Left hindlimb (tissue), 1 donor: ENCODE measurements at places on chromosomes 11 and 22.

- DNase-seq = no peak
Observed at GRCh38 chr22:27295040-27295439, 506.5 kb downstream of the MN1 start.

DNA sequence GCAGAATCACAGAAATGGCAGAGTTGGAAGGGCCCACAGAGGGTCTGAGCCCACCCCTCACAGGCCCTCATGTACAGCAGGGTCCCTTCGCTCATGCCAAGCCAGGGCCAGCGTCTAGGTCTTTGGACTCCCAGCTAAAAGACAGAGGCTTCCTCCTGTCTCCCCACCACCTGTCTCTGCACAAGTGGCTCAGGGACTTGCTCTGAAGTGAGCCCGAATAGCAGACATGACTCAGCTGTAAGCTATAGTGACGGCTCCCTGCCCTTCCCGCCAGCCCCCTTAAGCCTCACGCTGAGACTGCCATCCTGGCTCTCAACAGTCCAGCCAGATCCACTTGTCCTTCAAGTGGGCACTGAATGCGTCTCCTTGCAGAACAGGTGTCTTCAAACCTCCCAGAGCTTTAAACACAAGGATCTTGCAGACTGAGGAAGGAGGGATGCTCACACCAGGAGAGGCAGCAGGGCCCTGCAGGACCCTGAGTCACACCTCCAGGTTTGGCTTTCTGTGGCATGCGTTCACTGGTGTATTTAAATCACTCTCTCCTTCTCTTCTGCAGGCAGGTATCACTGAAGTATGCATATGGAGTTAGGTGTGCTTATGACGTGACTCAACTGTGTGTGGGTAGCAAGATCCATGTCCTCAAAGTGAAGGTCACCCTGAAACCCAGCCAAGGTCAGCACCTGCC lies 154.9 kb downstream of the CACNA1I start:
- no peak for DNase-seq

DNA sequence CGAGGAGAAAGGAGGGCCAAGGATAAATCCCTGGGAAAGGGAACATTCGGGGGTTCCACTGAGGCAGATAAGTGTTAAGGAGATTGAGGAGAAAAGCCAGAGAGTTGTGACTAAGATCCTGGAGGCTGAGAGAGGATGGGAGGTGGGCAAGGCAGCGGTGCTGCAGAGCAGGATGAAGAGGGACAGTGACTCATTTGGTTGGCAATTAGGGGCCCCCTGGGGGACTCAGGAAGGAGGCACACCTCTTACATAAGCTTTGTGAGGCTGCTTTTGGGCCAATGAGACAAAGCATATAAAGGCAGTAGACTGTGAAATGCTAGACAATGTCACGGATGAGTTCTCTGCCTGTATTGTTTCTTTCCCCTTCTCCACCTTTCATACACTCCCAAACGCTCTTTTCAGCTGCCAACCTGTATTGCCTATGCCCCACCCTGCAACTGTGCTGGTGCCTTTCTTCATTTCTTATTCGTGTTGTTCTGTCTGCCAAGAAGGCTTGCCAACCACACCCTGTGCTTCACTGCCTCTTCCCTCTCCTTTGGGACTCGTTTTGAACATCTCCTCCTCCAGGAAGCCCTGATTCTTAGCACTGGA lies 246.8 kb upstream of the KIRREL3 start:
- no peak for DNase-seq

DNA sequence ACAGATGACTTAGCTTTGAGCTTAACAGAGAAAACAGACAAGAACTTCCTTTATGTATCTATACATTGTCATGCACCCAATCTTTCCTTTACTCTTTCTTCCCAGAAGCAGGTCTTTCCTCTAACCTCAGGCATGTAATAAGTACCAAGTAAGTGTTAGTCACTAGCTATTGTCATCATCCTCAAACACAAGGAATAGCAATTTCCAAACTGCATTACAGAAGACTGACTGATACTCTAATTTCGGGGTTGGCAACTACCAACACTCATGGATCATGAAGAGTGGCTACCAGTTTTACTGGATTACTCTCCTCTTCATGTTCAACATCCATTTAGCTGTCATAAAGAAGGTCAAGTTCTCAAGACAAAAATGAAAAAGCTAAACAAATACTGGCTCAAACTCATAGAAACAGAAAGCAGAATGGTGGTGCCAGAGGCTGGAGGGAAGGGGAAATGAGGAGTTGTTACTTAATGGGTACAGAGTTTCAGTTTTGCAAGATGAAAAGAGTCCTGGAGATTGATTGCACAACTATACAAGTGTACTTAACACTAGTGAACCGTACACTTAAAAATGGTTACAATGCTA lies 111.6 kb downstream of the SIK3 start:
- DNase-seq = no peak

DNA sequence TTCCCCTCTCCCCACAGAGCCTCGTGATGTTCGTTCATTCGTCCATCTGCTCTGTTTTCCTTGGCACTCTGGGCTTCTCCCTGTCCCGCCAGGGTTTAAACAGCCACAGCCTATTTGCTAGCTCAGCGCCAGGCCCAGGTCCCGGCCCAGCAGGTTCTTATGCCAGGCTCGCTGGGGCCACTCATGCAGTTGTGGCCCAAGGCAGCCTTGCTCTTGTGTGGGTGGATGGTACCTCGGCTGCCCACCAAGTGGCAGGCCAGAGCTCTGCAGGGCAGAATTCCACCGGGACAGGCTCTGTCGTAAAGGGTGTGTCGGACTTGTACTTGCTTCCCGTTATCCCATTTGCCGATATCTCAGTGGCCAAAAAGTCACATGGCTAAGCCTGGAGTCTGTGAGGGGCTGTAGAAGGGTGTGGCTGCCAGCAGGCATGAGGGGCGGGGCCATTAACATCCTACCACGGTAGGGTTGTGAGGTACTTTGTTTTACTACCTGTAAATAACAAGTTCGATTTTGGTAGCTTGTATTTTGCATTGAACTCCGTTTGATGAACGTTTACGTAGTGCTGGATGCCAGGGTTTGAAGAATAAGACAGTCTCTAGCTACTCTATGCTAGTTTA lies 7.9 kb downstream of the FAM118A start:
- DNase-seq = peak; percentile 47

GRCh38 chr22:34414467-34415440 lies 494.5 kb upstream of the LARGE1 start:
- peak; percentile 74 for DNase-seq

- no peak for DNase-seq
Observed at GRCh38 chr11:20739107-20739506, 69.7 kb downstream of the NELL1 start.

GRCh38 chr22:47710135-47710534 lies 947.7 kb downstream of the TBC1D22A start:
- DNase-seq = no peak

DNA sequence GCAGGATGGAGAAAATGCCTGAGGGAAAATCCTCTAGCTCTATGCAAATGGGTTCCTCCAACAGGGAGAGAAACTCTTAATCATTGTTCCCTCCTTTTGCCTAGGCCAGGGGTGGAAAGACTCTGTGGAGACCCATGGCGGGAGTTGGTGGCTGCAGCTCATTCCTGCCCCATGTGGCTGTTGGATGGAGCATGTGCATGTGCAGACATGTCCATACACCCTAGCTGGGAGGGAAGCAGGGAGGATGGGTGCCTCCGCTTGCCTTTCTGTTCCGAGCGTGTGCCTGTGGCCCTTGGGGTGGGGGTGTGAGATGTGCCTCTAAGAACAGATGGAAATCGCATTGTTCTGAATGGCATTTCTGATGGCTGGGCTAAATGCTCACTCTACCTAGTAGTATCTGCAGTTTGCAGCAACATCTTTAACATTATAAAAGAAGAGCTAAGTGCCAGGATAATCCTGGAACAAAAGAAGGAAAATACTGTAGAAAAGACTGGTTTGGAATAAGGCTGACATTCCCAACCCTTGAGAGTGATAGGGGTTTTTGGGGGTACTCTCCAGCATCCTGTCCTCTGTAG lies 31.7 kb downstream of the METTL15 start:
- no peak for DNase-seq

DNA sequence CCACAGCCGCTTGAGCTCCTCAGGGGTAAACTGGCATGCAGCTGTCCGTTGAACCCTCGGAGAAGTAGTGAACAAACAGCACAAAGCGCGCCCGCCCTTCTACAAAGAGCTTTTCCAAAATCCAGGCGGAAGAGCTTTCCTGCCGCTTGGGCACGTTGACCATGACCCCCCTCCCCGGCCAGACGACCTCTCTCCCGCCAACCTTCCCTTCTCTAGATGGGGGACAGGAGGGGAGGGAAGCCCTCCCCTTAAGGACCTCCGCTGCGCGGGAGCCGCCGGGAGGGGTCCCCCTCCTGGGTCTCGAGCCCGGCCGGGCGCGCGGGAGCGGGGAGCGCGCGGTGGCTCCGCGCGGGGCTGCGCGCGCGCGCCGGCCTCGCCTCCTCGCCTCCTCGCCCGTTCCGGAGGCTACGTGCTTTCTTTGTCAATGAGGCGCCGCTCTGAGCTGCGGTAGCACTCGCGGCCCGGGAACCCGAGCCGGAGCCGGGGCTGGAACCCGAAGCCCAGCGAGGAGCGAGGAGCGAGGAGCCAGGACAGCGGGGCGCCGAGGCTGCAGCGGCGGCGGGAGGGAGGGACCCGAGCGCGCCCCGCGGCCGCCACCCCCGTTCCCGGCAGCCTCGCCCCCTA lies 118.6 kb downstream of the HIPK3 start:
- DNase-seq = no peak

- DNase-seq = no peak
Observed at GRCh38 chr22:37999640-38000272, 15.4 kb upstream of the SOX10 start.

DNA sequence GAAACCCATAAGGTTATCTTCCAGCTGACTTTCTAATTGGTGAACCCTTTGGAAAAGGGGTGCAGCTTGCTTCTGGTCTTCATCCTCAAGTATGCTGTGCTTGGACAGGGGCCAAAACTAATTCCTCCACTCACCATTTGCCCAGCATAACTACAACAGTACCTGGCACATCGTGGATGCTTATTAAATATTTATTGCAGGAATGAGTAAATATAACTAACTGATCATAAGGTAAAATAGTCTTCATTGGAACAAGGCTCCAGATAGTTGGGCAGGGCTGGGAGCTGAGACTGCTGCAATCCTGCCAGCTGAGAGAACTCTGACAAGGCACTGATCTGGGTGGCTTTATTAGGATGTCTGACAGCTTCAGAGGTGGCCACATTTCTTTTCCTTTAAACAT lies 2.4 kb upstream of the SIDT2 start:
- no peak for DNase-seq

GRCh38 chr22:31826443-31826842 lies 72.6 kb downstream of the DEPDC5 start:
- no peak for DNase-seq

DNA sequence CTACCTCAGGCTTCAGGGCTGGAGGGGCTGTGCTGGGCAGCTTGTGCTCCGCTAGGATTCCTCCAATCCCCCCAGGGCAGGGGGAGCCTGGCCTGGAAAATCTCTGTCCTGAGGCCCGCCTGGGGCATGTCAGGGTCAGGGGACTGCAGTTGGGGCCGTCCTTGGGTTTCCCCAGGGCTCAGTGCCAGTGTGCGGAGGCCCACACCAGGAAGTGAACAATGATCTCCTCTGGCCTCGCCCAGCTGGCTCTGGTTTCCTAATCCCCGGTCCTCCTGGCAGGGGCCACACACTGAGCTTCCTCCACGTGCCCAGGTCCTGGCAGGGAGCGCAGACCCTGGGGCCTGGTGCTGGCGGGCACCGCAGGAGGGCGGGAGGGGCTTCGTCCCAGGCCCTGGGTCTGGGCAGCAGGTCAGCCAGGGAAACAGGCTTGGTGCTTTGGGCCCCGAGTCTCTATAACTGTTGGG lies 1.4 kb upstream of the MUC2 start:
- peak; percentile 43 for DNase-seq
